ENCODE measurements at places on chromosomes 13 and 19. TPM values are rescaled to one million over a fixed set of nuclear protein-coding genes. Genes with fewer than 3 reads are reported as not detected.

GRCh38 chr19:7427944-7428343, 60.9 kb downstream of the PEX11G start:
- no peak for DNase-seq

DNA sequence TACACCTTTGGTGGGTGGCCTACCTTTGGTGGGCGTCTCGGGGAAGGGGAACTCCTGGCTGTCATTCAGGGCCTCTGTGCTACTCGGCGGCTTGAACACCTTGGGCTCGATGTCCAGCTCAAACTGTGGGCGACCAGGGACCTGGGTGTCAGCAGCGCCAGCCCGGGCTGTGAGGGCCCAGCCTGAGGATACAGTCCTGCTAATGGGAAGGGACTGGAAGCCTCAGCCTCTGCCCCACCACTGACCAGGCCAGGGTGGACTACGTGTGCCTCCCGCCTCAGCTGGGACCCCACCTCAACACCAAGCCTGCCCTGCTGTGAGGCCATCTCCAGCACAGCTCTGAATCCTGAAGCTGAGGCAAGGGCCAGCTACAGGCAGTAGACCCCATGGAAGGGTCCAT, 7.7 kb downstream of the TMEM259 start:
- DNase-seq: no peak

DNA sequence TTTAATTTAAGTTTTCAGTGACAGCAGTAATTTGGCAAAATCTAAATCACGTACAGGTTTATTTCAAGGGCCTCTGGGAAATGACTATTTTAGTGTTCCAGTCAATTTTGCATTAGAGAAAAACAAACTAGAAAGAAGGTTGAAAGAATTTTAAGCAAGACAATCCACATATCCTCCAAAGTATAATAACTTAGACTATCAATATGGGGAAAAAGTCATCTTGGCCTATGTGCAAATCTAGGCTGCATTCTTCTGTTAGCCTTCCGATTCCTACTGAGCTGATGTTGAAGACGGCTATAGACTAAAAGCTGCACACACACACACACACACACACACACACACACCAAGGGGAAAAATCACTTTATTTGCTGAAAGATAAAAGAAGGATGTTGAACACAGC, 81.3 kb downstream of the SLITRK6 start:
- DNase-seq: no peak

GRCh38 chr13:112159575-112160547, 92.9 kb downstream of the SOX1 start:
- no peak for DNase-seq

CYP4F2 gene
- total RNA-seq: not detected

GRCh38 chr13:34869696-34870095, 72.4 kb upstream of the NBEA start:
- DNase-seq: no peak

GRCh38 chr19:55353803-55354697, 469 bp downstream of the COX6B2 start:
- DNase-seq: peak; percentile 71

- no peak for DNase-seq
Observed at GRCh38 chr19:53994811-53995210, 3.4 kb downstream of the CACNG6 start.

GRCh38 chr19:2275588-2276428, 6.2 kb downstream of the PEAK3 start:
- DNase-seq: no peak

- peak; percentile 76 for DNase-seq
Observed at GRCh38 chr19:15304140-15304705, 28.1 kb downstream of the BRD4 start.

GRCh38 chr13:104847922-104848321, 1687.5 kb downstream of the EFNB2 start:
- DNase-seq: no peak

DNA sequence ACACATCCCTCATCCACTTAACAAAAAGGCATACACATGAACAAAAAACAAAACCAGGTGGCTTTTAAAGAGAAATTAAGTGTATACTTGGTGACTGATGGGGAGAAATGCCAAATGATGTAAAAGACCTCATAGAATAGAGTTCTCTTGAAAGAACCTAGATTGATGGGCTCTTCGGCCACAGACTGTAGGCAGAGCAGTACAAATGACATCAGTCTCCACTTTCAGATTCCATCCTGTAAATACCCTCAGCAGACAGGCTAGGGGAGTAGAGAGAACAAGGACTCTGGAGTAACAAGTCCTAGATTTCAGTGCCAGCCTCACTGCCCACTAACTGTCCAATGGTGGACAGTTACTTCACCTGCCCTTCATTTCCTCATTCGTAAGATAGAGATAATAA, 203.8 kb downstream of the MZT1 start:
- DNase-seq: no peak

- DNase-seq: no peak
Observed at GRCh38 chr19:556611-557382, 12.9 kb downstream of the GZMM start.

- DNase-seq: no peak
Observed at GRCh38 chr19:44573627-44574026, 39.7 kb upstream of the IGSF23 start.

- no peak for DNase-seq
Observed at GRCh38 chr13:64256751-64257150, 2841.1 kb upstream of the PCDH20 start.

GRIN3B gene
- not detected for total RNA-seq

MYO1F gene
- 18.3 TPM for total RNA-seq

KLK2 gene
- not detected for total RNA-seq

DNA sequence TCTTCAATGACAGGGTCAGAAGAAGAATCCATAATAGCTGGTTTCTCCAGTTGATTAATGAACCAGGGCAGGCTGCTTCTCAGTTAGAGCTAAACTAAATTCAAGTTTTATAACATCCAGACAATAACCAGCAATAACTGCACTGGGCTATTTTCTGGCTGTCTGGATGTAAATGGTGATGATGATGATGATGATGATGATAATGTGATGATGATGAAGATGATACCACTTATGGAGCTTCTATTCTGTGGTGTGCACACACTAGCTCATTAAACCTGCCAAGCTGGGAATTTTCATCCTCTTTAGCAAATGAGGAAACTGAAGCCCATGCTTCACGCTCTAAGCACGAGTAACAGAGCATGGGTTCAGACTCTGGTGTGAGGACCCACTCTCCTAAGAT, 132.2 kb downstream of the OXGR1 start:
- DNase-seq: no peak

SYDE1 gene
- 2.1 TPM for total RNA-seq

NR2F6 gene
- 7.4 TPM for total RNA-seq

GRCh38 chr13:97191142-97191541, 31.0 kb upstream of the MBNL2 start:
- DNase-seq: no peak

DNA sequence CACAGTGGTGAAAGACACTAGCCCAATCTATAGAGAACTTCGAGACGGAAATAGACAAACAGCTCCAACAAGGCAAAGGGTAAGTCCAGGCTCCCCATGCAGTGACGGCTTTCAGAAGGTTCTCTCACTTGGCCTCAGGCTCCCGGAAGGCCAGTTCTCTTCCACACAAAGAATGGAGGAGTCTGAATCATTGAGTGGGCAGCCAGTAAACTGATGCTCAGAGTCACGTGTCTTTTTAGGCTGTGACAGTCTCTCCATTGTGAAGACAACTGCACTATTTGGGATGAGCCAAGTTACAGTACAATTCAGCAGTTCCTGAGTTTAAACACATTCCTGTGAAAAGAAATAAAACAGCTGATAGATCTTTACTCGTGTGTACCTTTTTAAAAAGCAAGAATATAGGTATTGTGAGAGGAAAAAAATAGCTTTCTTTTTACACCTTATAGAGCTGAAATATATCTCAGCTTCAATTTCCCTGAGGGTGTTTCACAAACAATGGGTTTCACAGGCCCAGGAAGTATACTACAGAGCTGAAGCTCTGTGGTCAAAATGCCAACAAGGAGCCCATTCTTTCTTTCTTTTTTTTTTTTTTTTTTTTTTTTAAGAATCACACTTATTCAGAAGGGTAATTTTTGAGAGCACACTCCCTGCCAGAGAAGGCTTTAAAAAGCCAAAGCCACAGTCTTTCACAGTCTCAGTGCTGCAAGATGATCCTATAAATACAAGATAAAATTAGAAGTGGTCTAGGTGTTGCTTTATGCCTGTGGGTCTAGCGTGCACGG, 135.1 kb downstream of the FREM2 start:
- no peak for DNase-seq

All from activated CD4-positive, alpha-beta T cell treated with anti-CD3 and anti-CD28 coated beads for 36 hours (primary cell).